ENCODE measurements at places on chromosomes 1 and 21. TPM values are rescaled to one million over a fixed set of nuclear protein-coding genes. Genes with fewer than 3 reads are reported as not detected.

- no peaks in the 10 kb centered on the region for H3K36me3 ChIP-seq
- H3K27ac ChIP-seq, result peak overlapping the region; percentile 59
- no peaks in the 10 kb centered on the region for H3K4me1 ChIP-seq
- no peaks in the 10 kb centered on the region for H3K27me3 ChIP-seq
- H3K4me3 ChIP-seq, result no peak overlapping the region
- DNase-seq, result peak; percentile 81
These were observed 498.7 kb downstream of the SMYD3 start for GRCh38 chr1:246008363-246008831.

The ARHGAP30 gene
- 10.5 TPM for total RNA-seq

The FCGR3B gene
- total RNA-seq, result 9.9 TPM

GRCh38 chr1:10651793-10652192 is 144.7 kb downstream of the CASZ1 start:
- peak overlapping the region; percentile 78 for H3K27ac ChIP-seq
- DNase-seq, result no peak
- peaks cover 54% of the 10 kb centered on the region for H3K36me3 ChIP-seq

All from lung (tissue), 17 donors.